ENCODE measurements at places on chromosomes 7 and 10.

DNA sequence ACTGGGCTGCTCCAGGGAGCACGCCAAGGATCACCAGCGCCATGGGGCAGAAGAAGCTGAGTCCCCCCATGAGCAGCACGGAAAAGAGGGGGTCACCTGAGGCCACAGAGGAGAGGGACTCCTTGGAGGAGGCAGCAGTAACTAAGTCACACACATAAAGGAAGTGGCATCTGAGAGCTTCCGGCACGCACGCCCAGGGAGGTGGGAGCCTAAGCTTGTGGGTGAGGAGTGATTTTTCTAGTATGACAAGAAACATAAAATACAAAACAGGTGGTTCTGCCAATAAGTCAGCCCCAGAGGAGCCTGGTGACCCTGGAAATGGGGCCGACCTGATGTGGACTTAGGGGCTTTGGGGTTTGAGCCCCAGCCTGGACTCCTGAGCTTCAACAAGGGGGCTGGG, 60.8 kb downstream of the CARD11 start:
- no peak for DNase-seq

GRCh38 chr10:50648089-50648934, 24.6 kb upstream of the SGMS1 start:
- DNase-seq: no peak

DNA sequence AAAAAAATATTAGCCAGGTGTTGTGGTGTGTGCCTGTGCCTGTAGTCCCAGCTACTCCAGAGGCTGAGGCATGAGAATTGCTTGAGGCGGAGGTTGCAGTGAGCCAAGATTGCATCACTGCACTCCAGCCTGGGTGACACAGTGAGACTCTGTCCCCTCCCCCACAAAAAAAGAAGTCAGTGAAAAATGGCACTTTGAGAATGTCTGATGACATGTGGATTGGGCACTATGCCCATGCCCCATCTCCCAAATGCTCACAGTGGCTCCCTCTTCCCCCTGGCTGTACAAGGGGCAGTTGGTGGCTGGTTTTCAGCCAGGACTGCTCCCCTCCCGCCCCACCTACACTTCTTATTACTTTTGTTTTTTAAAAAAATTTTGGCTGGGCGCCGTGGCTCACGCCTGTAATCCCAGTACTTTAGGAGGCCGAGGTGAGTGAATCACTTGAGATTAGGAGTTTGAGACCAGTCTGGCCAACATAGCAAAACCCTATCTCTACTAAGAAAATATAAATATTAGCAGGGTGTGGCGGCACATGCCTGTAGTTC, 26.1 kb downstream of the IL15RA start:
- DNase-seq: peak; percentile 71

GRCh38 chr7:388023-388960, 98.3 kb downstream of the FOXL3 start:
- no peak for DNase-seq

GRCh38 chr10:111875725-111876124, 307.8 kb downstream of the GPAM start:
- DNase-seq: no peak

Data from suppressor macrophage treated with lipopolysaccharide for 1 hour (primary cell).